ENCODE measurements at places on chromosomes 11 and 22.

- no peak for DNase-seq
Observed at GRCh38 chr11:312092-312816, 1.6 kb upstream of the IFITM1 start.

DNA sequence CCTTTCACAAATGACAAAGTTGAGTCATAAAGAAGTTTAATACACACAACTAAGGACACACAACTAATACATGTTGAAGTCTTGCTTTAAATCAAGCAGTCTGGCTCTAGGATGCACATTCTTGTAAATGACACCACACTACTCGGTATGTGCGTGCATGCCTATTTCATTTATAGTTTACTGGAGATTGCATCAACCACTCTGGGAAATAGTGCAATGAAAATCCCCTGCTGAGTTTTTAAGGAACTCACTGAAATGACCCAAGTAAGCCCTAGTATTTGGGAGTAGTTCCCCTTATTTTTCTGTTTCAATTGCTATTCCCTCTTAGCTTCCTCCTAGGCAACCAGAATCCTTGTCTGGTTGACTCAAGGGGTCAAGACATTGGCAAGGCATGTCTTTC is 160.2 kb upstream of the LARGE1 start:
- DNase-seq, result no peak

DNA sequence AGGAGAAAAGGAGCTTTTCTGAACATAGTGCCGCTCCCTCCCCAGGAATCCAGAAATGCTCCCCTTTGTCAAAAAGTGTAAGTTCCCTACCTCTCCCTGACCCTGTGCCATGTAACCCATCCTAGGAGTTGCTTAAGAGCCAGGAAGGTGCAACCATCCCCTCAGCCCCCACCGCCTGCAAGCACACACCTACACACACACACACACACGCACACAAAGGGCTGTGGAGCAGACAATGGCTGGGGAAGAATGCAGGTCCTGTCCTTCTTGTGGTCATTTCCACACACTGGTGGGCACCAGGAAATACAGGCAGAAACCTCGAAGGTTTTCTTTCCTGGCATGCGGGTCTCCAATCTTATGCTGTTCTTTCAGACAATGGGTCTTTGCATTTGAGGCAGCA is 1.2 kb downstream of the P2RX3 start:
- no peak for DNase-seq

GRCh38 chr11:1060410-1060809 is 14.3 kb upstream of the MUC2 start:
- DNase-seq, result no peak

GRCh38 chr11:18254781-18255361 is 6.4 kb upstream of the SAA2 start:
- no peak for DNase-seq

All from NCI-H187 (cell line).